ENCODE measurements at places on chromosomes 12 and 14.

DNA sequence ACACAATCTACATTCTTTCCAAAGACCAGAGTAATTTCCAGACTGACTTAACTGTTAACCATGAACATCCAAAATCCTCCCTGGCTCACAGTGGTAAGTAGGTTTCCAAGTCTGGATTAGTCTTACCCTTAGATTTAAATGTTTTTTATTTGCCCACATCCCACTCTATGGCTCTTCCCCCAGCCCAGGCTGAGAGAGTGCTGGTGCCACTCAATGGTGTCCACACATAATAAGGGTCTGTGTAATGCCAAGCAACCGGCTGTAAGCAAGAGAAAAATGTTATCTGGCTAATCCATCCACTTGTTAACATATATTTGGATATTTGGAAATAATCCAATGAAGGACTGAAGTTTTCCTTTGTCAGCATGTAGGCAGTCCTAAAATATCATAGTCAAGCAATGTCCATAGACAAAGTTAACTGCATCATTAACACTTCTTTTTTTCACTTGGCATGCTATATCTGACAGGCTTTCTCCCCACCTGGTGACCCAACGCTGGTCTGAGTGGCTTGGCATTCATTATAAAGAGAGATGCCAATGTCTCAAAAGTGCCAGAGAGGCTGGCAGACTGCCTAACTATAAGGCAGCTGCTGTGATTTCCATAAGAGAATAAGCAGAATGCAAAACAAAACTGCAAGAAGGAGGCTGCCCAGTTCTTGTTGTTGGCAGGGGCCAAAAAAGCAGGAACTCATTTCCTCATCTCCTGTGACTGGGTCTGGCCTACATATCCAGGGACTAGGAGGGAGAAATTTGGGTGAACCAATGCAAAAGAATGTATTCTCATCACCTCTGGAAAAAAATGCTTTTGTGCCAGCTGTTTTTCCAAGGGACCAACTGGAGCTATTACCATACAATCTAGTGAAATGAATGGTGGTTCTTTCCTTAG is 13.9 kb upstream of the HOXC13 start:
- DNase-seq: no peak

DNA sequence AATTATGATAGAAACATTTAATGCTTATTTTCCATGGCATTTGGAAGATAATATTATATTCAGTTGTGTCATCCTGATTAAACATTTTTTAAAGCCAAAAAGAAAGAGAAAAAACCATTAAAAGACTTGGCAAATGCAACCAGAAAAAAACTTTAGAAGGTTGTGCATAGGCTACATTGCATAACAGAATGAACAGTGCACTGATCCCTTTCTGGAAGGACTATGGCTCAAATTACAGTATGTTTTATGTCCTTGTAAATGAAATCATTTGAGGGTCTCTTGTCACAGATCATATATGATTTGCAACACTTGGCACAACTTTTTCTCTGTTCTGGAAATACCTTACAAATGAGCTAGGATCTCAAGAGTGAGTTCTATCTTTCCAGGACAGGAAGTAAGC is 275.2 kb upstream of the FLRT2 start:
- DNase-seq: no peak

DNA sequence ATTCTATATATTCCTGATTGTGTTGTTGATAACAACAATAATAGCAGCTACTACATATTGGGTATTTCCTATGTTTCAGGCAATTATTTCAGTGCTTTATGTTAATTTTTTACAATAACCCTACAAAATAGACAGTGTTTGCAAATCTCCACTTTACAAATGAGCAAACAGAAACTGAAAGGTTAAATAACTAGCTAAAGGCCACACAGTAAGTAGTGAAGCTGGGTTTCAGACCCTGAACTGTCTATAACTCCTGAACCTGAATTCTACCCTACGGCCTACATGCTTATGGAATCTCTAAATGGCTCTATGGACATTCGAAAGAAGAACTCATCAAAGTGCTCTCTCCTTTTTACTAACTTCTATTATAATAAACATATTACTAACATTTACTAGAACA is 19.7 kb upstream of the NUDT4 start:
- no peak for DNase-seq

- peak; percentile 87 for DNase-seq
These were observed 20.9 kb downstream of the SYNE3 start for GRCh38 chr14:95495538-95496025.

DNA sequence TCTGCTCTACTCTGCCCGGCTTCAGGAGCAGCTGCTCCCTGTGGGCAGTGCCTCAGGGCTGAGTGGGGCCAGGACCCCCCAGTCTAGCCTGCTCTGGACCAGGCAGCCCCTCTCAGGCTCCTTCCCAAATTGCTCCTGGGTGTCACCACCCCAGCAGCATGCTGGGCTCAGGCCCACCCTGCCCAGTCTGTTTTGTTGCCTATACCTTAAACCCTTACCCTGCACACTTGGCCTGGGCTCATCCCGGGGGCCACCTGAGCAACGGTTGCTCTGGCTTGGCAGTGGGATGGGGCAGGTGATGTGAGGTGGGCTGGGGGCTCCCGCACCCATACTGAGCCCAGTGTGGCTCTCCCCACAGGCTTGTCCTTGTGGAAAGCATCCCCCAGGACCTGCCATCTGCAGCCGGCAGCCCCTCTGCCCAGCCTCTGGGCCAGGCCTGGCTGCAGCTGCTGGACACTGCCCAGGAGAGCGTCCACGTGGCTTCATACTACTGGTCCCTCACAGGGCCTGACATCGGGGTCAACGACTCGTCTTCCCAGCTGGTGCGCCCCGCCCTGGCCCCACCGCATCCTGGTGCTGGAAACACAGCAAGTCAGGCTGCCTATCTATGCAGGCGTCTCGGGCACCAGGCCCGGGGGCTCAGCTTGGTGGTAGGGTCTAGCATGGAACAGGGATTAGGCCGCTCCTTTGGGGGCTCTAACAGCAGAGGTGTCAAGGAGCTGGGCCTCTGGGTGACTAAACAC is 3.9 kb downstream of the PLD4 start:
- no peak for DNase-seq

DNA sequence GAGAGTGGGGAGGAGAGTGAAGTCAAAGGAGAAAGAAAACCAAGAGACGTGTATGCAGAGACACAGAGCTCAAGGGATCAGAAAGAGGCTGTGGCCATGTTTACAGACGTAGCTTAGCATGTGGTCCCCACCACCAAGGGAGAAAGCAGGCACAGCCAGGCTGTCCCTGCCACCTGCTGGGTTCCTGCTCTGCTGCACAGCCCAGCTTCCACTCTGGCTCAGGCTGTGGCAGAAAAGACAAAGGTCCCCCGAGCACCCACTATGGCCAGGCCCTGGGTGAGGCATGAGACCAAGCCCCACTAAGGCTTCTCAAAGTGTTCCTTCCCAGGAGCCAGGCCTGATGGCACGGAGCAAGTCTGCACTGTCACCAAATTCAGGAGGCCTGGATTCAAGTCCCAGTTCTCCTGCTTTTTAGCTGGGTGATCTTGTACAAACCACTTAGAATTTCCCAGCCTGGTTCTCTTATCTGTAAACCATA is 25.9 kb upstream of the COL2A1 start:
- DNase-seq: no peak

GRCh38 chr14:103712633-103713247 is 2.5 kb downstream of the XRCC3 start:
- no peak for DNase-seq

DNA sequence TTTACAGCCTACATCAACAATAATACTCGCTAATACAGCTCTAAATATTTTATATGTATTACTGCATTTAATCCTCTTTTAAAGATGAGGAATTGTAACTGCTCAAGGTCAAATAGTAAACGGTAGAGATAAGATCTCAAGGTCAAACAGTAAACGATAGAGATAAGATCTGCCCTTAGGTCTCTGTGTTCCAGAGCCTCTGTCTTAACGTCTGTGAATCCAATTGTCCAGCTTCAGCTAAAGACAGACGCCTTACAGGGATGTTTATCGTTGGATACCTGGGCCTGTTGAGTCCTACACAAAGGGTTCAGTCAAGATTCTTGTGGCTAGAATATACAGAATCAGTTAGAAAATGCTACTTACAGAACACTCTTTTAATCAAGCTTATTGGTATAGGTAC is 20.0 kb downstream of the PYGL start:
- no peak for DNase-seq

- no peak for DNase-seq
These were observed 26.0 kb downstream of the CHST11 start for GRCh38 chr12:104482748-104483147.

DNA sequence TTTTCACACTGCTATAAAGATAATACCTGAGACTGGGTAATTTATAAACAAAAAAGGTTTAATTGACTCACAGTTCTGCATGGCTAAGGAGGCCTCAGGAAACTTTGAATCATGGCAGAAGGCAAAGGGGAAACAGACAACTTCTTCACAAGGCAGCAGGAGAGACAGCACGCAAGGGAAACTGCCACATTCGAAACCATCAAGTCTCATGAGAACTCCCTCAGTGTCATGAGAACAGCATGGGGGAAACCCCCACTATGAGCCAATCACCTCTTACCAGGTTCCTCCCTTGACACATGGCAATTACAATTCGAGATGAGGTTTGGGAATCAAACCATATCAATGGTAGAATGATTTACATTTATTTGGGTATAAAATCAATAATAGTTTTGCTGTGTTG is 558.5 kb downstream of the TMTC2 start:
- DNase-seq: no peak
